ENCODE measurements at places on chromosomes 7 and 10. TPM values are rescaled to one million over a fixed set of nuclear protein-coding genes. Genes with fewer than 3 reads are reported as not detected.

DNA sequence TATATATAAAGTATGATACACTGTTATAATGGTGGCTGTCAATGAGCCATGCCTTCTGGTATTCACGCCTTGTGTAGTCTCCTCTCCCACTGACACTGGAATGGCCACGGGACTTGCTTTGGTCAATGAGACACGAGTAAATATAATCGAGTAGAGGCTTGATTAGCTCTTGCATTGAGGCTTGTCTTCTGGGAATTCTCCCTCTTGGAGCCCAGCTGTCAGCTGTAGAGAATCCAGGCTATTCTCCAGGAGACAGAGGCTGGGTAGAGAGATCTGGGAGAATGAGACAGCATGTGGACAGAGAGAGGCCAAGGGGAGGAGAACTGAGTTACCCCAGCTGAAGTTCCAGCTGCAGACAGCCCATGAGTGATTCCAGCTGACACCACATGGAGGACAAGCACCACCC lies 25.2 kb upstream of the PLCE1 start:
- no peak overlapping the region for H3K27ac ChIP-seq
- H3K27me3 ChIP-seq, result no peaks in the 10 kb centered on the region
- H3K4me1 ChIP-seq, result no peaks in the 10 kb centered on the region

Gene XPNPEP1
- total RNA-seq, result 137 TPM

- no peaks in the 10 kb centered on the region for H3K36me3 ChIP-seq
- peaks cover 24% of the 10 kb centered on the region for H3K4me1 ChIP-seq
- H3K4me3 ChIP-seq, result no peak overlapping the region
- H3K27me3 ChIP-seq, result no peaks in the 10 kb centered on the region
- H3K27ac ChIP-seq, result no peak overlapping the region
- DNase-seq, result no peak
Measured at GRCh38 chr10:11106621-11107374, 89.1 kb downstream of the CELF2 start.

Gene SVIL
- total RNA-seq, result 412 TPM

DNA sequence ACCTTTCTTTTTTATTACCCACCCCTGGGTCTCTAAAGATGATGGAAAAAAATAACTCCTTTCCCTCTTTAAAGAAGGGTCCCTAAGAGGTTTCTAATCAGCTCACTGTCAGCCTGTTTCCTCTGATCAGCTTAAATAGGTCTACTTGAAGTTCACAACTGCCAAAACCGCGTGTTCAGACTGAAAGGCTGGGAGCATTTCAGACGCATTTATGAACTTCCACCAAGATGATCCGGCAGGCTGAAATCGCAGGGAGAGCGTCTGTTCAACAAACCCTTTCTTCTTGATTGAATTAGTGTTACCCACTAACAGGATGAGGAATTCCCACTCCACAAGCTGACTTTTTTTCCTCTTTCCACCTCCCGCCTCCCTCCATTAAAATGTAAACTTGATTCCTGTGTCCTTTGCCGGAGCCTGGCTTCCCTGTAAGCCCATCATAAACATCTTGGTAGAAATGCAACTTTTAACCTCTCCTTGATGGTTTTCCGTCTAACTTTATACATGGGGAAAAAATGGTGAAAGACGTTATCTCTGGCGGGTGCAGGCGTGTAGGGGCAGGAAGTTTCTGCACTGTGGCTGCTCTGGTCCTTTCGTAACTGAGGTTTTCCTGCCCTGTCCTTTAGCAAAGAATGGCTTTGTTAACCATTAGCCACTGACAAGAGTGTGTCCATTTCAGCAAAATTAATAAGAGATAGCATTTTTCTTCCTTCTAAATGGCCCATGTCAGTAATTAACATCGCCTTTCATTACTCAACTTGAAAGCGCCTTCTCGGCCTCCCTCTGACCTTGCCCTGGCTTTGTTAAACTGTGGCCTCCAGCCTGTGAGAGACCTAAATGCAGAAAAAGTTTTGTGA lies 130.7 kb downstream of the BAMBI start:
- H3K4me1 ChIP-seq, result peaks cover 63% of the 10 kb centered on the region
- H3K36me3 ChIP-seq, result no peaks in the 10 kb centered on the region
- peak; percentile 76 for DNase-seq
- peak overlapping the region; percentile 13 for H3K4me3 ChIP-seq
- H3K27ac ChIP-seq, result peak overlapping the region; percentile 94

Gene C10orf105
- total RNA-seq, result not detected

Gene CELF2
- 51.3 TPM for total RNA-seq

DNA sequence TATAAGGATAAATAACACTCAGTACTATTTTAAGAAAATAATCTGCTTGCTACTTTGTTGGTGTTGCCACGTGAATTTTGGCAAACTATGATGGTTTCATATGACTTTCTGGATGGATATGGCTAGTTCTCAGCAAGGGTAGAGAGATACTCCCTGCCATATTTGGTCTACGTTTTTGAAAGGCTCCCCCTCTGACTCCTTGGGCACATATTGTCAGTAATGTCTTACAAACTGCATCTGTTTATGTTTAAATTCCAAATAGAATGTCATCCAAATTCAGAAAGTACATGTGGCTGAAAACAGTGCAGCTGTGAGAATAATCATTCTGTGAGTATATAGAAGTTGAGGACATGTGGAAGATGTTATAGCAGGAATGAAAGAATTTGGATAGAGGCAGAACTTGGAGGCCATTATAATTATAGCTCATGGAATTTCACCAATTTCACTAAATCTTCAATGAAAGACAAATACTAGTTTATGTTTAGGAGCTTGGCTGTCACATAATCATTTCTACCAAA lies 107.8 kb downstream of the SRI start:
- no peaks in the 10 kb centered on the region for H3K4me1 ChIP-seq
- no peaks in the 10 kb centered on the region for H3K27me3 ChIP-seq
- H3K27ac ChIP-seq, result no peak overlapping the region
- no peak for DNase-seq

DNA sequence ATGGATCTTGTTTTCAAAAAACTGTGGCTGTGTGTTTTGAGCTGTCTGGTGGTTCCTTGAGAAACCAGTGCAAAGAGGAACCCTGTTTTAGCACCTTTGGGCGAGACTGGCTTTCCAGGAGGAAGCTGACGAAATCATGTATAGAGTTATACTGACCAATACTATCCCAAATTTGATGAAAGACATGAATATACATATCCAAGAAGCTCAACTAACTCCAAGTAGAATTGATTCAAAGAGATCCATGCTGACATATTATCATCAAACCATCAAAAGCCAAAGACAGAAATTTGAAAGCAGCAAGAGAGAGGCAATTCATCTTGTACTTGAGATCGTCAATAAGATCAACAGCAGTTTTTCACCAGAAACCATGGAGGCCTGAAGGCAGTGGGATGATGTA lies 610.7 kb downstream of the DNAJB6 start:
- H3K36me3 ChIP-seq, result no peaks in the 10 kb centered on the region
- H3K27me3 ChIP-seq, result no peaks in the 10 kb centered on the region
- H3K4me3 ChIP-seq, result no peak overlapping the region
- no peak overlapping the region for H3K27ac ChIP-seq
- H3K4me1 ChIP-seq, result no peaks in the 10 kb centered on the region
- no peak for DNase-seq

Gene ABCC2
- total RNA-seq, result 0.07 TPM

GRCh38 chr10:133009218-133009950 lies 67.0 kb upstream of the CFAP46 start:
- DNase-seq, result no peak
- H3K4me3 ChIP-seq, result no peak overlapping the region
- no peak overlapping the region for H3K27ac ChIP-seq
- H3K4me1 ChIP-seq, result no peaks in the 10 kb centered on the region
- no peaks in the 10 kb centered on the region for H3K36me3 ChIP-seq
- H3K27me3 ChIP-seq, result no peaks in the 10 kb centered on the region

Gene DYDC1
- not detected for total RNA-seq

DNA sequence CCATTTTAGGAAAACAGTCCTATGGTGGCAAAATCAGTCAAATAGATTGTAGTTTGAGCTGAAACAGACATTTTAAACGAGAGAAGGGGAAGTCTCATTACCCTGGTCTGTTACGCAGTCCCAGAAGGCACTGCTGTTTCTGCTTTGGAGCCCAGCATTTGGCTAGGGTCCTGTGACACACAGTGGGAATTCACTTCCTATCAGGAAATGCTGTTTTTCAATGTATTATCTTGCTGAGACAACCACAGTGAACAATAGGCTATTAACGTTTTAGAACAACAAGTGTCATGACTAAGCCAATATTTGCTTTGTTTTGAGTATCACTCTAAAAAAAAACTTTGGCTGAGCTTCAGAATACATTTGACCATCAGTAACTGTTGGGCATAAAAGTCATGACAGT lies 74.1 kb downstream of the ADD3 start:
- H3K27ac ChIP-seq, result no peak overlapping the region
- H3K4me3 ChIP-seq, result no peak overlapping the region
- H3K4me1 ChIP-seq, result peaks cover 34% of the 10 kb centered on the region
- H3K27me3 ChIP-seq, result no peaks in the 10 kb centered on the region
- H3K36me3 ChIP-seq, result no peaks in the 10 kb centered on the region
- DNase-seq, result peak; percentile 90

DNA sequence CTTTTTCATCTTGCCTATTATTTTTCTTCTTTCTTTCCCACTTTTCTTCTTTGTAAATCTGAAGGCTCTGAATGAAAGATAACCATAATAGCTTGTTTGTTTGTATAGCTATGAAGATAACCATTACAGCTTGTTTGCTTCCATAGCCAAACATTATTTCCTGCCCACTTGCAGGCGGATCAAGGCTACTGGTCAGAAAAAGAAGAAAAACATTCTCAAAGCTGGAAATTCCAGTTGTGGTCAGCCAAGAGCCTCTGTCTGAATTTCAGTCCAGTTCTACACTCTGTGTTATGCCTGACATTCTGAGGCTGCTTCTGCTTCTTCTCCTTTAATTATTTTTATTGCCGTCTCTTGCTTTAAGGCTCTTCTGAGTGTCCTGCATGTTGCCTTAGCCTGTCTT lies 48.9 kb downstream of the TMEM178B start:
- no peak overlapping the region for H3K4me3 ChIP-seq
- no peak for DNase-seq
- no peaks in the 10 kb centered on the region for H3K27me3 ChIP-seq
- H3K36me3 ChIP-seq, result no peaks in the 10 kb centered on the region
- H3K4me1 ChIP-seq, result no peaks in the 10 kb centered on the region
- no peak overlapping the region for H3K27ac ChIP-seq

Gene CCDC186
- 5.2 TPM for total RNA-seq

Gene TFPI2
- total RNA-seq, result 20.8 TPM

Gene CADPS2
- 17.3 TPM for total RNA-seq

Gene PKD2L1
- not detected for total RNA-seq

Gene CCDC136
- total RNA-seq, result 12.6 TPM

- no peaks in the 10 kb centered on the region for H3K27me3 ChIP-seq
- H3K36me3 ChIP-seq, result no peaks in the 10 kb centered on the region
- no peak overlapping the region for H3K4me3 ChIP-seq
- H3K27ac ChIP-seq, result no peak overlapping the region
- no peaks in the 10 kb centered on the region for H3K4me1 ChIP-seq
Measured at GRCh38 chr7:87589631-87590030, 11.1 kb downstream of the ABCB1 start.

DNA sequence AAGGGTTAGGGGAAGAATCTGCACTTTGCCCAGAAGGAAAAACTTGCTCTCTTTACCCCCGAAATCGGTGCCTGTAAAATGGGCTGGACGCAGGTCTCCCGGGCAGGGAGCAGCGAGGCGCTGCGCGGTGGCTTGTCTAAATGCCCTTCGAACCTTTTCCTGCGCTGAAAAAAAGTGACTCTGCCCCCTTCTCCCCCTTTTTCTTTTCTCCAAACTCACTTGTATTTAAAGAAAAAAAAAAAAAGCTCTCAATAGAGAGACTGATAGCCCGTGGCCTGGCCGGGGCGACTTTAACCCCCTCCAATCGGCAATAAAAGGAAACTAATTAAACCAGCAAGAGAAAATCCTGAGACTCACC lies 286 bp downstream of the SP8 start:
- H3K36me3 ChIP-seq, result no peaks in the 10 kb centered on the region
- peaks cover 11% of the 10 kb centered on the region for H3K4me1 ChIP-seq
- H3K27me3 ChIP-seq, result peaks cover 100% of the 10 kb centered on the region
- DNase-seq, result no peak
- no peak overlapping the region for H3K27ac ChIP-seq

DNA sequence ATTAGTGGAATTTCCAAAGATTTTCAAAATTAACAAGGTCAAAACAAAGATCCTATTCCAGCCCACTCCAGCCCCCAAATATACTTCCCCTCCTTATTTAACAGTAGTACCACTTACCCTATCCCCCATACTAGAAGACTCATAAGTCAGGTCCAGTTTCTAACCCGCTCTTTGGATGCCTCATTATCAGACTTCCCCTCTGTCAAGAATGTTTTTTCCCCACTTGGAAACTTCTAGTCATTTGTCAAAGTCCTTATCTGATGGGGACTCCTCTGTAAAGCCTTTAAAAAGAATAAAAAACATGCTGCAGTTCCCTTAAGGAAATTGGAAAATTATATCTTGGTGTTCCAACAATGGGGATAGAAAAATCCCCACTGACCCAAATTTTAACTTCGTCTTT lies 70.1 kb downstream of the IMMP2L start:
- no peaks in the 10 kb centered on the region for H3K36me3 ChIP-seq
- no peaks in the 10 kb centered on the region for H3K4me1 ChIP-seq
- no peak overlapping the region for H3K27ac ChIP-seq
- H3K27me3 ChIP-seq, result no peaks in the 10 kb centered on the region
- no peak for DNase-seq

Gene CTAGE8
- not detected for total RNA-seq

Gene RNF32
- 3.2 TPM for total RNA-seq

Gene KAZALD1
- 52.9 TPM for total RNA-seq

DNA sequence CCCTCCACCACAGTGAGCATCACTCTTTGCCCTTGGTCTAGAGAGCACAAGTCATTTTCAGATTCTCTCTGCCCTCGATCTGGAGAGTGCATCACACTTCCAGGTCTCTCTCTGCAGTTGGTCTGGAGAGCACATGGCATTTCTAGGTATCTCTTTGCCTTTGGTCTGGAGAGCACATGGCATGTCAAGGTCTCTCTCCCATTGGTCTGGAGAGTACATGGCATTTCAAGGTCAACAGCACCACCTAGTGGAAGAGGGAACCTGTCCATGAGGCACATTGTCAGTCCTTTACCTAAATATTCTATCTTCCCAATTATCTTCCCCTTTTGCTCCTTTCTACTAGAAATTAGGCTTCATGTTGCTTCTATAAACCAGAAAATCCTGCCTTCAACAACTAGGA lies 1139.4 kb downstream of the XPNPEP1 start:
- no peak for DNase-seq
- no peak overlapping the region for H3K27ac ChIP-seq
- no peaks in the 10 kb centered on the region for H3K36me3 ChIP-seq
- no peaks in the 10 kb centered on the region for H3K27me3 ChIP-seq
- no peak overlapping the region for H3K4me3 ChIP-seq
- no peaks in the 10 kb centered on the region for H3K4me1 ChIP-seq

Gene CYP2C18
- total RNA-seq, result 0.11 TPM

- DNase-seq, result no peak
- no peak overlapping the region for H3K27ac ChIP-seq
- H3K27me3 ChIP-seq, result no peaks in the 10 kb centered on the region
- H3K4me1 ChIP-seq, result no peaks in the 10 kb centered on the region
- no peak overlapping the region for H3K4me3 ChIP-seq
Measured at GRCh38 chr7:139987691-139988516, 74.8 kb downstream of the PARP12 start.

GRCh38 chr7:73618538-73618937 lies 5.8 kb downstream of the MLXIPL start:
- peaks cover 17% of the 10 kb centered on the region for H3K27me3 ChIP-seq
- H3K4me3 ChIP-seq, result no peak overlapping the region
- no peaks in the 10 kb centered on the region for H3K4me1 ChIP-seq
- no peaks in the 10 kb centered on the region for H3K36me3 ChIP-seq
- no peak for DNase-seq
- no peak overlapping the region for H3K27ac ChIP-seq

Data from cardiac muscle cell (in vitro differentiated cells and primary cell).